ENCODE measurements at places on chromosomes 11 and 22.
A peak's percentile ranks its signal among the peaks of the same experiment; 100 is the strongest.

GRCh38 chr11:33197915-33198727 is 36.8 kb upstream of the CSTF3 start:
- no peak for DNase-seq

DNA sequence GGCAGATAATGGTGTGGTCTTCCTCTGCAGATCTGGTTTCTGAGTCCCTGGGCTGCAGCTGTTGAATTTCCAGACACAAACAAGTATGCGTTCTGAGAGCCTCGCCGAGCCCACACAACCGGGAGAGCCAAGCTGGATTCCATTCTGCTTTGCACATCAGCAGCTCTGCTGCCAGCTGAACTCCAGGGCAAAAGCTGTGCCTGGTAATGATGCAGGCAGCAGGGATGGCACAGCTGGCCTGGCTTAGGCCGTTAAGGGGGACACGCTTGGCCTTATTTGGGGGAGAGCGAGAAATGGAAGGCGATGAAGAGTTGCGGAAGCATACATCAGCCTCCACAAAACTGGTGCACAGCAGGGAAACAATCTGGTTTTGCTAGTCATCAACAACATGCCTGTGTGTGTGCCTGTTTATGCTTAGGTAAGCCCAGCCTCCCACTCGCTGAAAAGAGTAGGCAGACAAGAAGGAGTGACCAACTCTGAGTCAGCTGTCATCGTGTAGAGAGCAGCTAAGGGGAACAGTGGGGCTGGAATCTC is 25.1 kb downstream of the ADAMTS8 start:
- DNase-seq: peak; percentile 71

DNA sequence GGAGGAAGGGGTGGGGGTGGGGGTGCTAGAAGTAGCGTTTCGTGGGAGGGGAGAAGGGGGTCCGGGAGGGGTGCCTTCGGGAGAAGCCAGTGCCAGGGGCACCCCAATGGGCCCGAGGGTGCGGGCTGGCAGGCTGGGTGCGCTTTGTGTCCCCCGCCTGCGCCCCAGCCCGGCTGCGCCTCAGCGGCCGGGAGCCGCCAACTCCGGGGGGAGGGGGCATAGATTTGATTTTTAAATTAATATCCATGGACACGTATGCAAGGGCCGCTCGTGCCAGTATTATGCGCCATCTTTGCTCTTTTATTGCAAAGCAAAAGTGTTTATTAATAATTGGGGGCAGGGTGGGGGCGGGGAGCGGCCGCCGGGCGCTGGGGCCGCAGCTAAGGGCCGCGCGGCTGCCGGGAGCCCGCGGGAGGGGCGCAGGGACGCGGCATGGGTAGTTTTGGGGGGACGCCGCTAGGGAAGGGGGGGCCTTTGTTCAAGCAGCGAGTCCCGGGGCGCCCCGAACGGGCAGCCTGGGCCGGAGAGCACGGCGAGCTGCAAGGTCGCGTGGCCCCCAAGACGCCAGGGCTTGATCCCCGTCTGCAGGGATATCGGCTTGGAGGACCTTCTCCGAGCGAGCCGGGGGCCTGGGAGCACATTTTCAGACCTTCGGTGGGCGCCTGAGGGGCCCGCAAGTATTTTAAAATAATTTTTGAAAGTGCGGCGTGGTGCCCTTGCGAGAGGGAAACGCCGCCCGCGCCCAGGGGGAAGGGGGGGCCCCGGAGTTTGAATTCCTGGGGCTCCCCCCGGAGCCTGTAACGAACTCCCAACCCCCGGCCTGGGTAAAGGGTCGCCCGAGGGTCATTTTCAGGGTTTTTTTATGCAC is 959 bp downstream of the CCND1 start:
- DNase-seq: no peak

- no peak for DNase-seq
Measured at GRCh38 chr11:13007182-13008060, 1.7 kb upstream of the RASSF10 start.

GRCh38 chr11:46133119-46133518 is 11.9 kb upstream of the PHF21A start:
- DNase-seq: no peak

DNA sequence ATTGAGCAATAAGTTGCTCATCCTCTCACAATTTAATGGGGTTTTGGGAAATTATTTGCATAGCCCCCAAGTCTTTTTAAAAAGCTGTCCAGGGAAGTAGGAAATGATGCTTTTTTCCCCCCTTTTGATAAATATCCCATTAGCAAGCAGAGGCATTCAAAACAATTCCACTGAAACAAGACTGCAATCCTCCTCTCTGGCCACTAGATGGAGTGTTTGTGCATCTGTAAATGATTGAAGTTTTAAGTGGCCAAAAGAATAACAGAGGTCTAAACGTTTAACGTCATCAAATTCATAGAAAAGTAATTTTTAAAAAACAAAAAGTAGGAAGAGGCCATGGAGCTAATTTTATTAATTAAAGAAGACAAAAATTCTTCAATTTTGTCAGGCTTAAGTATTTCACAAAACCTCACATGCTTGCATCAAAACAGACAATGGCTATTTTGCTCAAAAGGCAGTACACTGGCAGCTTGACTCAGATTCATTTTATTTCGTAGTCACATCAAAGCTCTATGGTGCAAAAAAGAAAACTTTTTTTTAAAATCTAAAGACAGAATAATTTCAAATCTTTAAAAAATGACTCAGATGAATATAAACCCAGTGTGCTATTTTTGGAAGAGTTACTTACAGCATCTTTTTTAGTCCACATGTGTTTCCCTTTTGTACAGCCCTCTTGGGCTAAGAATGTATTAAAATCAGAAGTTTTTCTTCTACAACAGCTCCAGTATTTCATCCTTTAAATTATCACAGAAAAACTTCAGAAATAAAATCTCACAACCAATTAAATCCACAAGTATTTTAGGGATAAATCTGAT is 17.8 kb downstream of the CHORDC1 start:
- DNase-seq: no peak

DNA sequence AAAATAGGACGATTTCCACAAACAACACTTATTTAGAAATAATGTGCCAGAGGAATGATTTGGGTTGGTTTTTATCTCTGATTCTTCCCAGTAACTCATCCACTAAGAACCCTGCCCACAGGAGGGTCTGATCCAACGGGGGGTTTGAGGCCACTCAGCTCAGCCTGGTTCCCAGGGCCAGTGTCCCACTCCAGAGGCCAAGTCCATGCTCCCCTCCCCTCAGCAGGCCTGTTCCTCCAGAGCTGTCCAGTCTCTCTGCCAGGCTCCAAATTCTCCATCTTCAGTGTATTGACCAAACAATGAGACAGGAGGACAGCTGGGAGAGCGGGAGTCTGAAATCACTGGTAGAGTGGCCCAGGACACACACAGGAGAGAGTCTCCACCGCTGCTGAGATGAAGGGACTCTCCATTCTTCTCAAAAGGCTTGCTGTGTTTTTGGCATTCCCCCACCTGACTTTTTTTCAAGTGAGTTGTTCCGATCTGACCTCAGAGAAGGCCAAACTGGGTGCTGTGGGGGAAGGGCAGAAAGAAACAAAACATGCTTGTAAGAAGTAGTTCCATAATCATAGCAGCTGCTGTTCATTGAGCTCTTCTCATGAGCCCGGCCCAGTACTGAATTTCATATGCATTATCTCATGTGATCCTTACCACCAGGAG is 17.6 kb upstream of the SCN2B start:
- DNase-seq: no peak

DNA sequence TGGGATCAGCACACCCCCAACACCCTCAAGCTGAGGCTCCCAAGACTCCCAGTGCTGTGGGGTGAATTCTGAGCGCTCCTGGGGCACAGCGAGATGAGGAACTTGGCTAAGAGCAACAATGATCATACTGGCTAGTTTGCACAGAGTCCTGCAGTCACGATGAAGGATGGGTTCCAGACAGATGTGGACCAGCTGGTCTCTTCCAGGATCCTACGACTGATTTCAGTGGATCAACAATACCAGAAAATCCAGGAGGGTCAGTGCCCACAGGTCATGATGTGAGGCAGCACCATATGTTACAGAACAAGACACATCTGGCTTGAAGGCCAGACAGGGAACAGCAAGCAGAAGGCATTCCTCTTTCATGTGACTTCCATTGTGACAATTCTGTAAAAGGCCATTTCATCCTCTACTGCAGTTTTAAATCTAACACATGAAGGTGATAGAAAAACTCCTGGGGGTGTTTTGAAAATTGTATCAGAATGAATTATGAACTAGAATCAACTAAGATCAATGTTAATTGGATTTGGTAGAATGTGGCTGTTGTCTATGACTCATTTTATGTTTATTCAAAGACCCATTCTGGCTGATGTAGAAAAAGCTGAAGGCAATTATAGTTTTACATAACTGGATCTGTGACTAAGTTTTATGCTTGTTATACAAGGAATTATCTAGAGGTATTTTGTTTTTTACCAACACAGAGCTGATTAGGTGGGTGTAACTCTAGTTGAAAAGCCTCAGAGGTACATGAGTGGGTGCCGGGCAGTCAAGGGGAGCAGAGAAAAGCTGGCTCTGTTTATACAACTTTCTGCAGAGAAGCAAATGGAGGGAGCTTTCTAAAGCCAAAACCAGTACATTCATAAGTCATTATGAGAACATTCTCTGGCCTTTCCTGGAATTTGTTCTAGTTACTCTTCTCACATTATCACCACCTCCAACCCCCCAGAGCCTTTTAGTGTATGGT is 29.1 kb downstream of the OR52K1 start:
- DNase-seq: peak; percentile 27

GRCh38 chr22:42856179-42856864 is 751 bp downstream of the ARFGAP3 start:
- DNase-seq: no peak

DNA sequence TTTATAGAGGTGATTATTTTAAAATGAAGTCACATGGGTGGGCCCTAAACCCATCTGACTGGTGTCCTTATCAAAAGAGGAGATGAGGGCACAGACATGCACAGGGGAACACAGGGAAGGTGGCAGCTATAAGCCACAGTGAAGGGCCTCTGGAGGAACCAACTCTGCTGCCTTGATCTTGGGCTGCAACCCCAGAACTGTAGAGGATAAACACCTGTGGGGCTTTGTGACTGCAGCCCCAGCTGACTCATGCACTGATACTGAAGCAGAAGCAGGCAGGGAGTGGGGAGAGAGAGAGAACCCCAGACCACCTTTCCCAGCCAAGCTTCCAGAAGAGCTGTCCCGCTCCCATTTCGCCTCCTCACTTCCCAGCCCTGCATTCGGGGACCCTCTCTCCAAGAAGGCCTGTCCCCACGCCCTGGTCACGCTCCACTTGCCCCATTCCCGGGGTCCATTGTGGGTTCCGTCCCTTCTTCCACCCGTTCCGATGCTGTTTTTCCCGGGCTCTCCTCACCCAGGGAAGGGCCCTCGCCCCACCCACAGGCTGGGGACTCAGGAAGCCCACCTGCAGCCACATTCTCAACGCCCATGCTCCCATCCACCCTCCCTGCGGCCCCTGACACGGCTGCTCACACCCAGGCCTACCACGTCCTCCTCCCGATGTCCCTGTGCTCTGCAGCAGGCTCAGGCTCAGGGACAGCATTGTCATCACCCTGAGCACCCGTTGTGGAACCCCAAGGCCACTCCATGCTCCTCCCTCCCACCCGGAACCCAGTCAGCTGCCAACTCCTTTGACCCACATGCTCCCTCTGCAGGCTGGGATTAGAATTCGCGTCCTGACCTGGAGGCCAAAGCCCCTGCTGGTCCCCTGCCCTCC is 90.8 kb upstream of the SHANK2 start:
- DNase-seq: no peak

- DNase-seq: no peak
Measured at GRCh38 chr22:32421484-32421883, 9.4 kb upstream of the RTCB start.

DNA sequence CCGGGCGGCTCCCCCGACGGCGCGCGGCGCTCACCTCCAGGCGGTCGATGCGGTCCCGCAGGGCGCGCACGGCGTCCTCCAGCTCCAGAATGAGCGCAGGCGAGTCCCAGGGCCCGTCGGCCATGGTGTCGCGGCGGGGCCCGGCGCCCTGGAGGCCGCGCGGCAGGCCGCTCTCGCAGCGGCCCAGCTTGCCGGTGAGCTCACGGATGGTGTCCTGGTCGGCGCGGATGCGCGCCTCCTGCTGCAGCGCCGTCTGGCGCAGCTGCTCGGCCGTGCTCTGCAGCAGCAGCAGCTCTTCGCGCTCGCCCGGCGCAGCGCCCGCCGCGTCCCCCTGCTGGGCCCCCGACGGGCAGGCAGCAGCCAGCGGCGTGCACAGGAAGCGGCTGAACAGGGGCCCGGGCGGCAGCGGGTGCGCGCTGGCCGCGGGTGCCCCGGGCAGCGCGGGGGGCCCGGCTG is 599 bp downstream of the NPTXR start:
- peak; percentile 68 for DNase-seq

- DNase-seq: no peak
Measured at GRCh38 chr22:29112681-29113080, 39.8 kb downstream of the KREMEN1 start.

DNA sequence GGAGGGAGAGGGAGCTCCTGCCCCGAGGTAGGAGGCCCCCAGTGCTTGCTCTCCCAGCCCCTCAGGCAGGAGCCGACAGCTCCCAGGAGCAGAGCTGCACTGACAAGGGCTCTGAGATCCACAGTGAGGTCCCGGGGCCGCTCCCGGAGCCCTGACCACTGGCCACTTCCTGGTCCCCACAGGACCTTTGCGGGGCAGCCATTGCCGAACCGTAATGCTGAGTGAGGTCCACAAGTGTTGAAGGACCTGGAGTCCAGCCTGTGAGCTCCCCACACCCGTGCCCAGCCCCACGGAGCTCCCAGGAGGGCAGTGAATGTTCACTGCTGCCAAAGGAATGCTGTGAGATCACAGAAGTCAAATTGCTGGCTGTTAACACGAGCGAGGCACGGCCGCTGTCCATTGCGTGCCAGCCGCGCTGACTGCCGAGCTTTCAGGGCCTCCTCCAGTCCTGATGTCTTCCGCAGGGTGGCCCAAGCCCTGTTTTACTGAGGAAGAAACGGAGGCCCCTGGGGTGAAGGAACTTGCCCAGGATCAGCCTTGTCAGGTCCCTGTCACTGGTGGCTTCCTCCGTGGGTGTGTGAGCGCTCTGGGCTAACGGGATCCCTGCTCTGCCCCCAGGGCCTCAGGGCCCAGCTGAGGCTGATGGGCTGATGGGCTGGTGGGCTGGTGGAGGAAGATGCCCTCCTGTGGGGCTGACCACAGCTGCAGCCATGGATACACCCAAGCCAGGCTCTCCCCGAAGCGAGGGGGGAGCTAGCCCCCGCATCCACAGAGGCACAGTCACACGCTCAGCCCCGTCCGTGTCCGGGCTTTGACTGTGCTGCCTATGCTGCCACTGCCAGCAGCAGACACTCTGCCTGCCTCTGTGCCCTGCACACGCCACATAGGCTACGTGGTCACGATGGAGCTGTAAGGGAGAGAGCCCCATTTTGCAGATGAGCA is 70.8 kb downstream of the WNT7B start:
- DNase-seq: no peak

DNA sequence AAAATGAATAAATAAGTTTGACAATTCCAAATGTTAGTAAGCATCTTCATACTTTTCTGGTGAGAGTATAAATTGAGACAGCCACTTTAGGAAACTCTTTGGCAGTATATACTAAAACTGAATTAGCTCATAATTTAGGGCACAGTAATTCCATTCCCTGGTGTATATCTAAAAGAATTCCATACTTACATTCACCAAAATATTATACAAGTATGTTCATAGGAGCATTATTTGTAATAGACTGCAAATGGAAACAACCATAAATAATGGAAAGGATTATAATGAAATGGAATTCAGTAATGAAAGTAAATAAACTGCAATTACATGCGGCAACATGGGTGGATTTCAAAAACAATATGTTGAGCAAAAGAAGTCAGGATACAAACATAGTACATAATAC is 315.8 kb upstream of the LRRC4C start:
- no peak for DNase-seq
